ENCODE measurements at places on chromosomes 3 and 15.

DNA sequence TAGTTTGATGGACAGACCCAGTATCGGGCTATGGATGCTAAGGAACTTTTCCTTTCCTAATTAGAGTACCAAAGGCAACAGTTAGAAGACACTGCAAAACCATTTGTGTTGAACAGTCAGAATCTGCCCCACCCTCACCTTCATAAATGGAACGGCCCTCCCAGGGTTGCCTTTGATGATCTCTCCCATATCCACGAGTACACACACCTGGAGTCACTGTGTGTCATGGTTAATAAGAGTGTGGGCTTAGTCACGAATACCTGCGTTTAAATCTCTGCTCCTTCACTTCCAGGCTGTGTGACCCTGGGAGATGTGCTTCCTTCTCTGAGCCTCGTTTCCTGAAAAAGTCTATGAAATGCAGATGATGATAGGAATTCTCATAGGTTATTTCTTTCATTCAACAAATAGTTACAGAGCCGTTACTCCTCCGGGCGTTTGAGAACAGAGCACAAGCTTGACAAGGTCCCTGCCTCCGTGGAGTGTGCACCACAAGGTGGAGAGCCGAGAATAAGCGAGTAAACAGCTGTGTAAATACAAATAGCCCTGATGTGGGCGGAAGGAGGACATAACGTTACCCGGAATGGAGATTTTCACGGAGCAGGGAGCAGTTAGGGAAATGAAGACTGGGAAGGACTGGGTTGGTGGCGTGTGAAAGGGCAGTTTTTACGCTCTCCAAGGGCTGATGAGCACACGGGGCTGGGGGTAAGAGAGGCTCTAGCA, 6.7 kb downstream of the SLC51A start:
- no peak for DNase-seq

DNA sequence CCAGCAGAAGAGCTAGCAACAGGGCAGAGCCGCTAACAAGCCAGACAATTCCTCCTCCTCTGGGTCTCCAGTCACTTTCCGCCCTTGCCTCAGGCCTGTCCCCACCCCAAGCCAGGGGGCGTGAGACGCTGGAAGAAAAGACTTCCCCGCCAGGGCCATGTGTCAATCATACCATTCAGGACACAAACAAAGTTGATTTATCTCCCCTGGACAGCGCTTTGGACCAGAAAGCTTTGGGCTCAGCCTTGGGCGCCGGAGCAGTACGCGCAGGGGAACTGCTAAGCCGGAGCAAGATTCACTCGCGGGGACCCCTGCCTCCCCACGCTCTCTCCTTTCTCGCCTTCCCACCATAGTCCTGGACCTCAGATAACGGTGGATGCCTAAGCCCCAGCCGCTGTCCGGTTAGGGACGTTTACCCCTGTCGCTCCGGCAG, 479 bp downstream of the LRRC2 start:
- no peak for DNase-seq

- no peak for DNase-seq
These were observed 5.6 kb upstream of the MFGE8 start for GRCh38 chr15:88918738-88919137.

DNA sequence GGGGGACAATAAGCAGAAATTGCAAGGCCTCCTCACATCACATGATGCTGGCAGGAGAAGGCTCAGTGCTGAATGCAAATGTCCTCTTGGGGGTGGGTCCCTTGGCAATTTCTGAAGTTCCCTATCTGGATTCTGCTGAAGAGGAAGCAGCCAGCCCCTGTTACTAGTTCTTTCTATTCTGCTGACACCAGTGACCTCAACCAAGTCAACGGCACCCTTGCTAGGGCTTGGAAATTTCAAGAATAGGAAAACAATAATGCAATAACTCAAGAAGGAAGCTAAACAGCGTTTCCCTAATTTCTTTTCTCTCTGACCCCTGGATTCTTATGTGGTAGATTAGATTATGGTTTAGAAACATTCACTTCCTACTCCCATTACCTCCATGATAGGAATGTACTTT, 46.2 kb upstream of the FOXP1 start:
- DNase-seq, result no peak

DNA sequence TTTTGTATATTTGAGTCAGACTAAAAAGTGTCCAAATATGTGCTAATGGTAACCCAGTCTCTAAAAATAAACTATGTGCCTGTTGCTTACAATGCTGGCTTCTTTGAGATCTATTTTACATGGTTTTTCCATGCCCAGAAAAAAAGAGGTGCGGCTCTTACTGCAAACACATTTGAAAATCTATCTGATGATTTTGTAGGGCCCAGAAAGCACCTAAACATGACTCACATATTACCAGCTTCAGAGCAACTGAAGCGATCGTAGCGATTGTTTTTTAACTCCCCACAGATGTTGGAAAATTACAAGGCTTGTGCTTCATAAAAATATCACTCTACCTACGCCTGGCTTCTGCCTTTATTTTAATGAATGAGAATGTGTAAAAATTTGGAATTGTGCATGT, 53.5 kb downstream of the SUCNR1 start:
- no peak for DNase-seq
